ENCODE measurements at places on chromosomes 4 and X.
A peak's percentile ranks its signal among the peaks of the same experiment; 100 is the strongest.

GRCh38 chrX:22430701-22431100 is 158.0 kb downstream of the CBLL2 start:
- no peak for DNase-seq

DNA sequence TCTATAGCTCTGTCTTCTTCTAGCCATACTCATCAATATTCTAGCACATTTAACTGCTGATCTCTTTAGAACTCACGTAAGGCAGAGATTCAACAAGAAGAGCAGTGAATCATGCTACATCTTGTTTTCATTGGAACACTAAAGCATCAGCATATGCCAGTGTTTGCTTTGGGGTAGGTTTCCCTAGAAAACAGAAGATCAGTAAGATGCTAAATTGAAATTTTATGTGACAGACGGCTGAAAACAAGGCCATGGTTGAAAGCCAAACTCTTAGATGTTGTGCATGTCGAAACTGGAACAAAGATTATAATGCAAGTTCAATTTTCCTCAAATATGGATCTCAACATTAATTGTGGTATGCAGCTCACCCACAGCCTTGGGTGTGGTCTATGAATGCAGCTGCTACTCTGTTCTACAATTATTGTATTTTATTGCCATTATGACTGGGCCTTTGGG is 107.6 kb downstream of the PDLIM5 start:
- DNase-seq: peak; percentile 68

DNA sequence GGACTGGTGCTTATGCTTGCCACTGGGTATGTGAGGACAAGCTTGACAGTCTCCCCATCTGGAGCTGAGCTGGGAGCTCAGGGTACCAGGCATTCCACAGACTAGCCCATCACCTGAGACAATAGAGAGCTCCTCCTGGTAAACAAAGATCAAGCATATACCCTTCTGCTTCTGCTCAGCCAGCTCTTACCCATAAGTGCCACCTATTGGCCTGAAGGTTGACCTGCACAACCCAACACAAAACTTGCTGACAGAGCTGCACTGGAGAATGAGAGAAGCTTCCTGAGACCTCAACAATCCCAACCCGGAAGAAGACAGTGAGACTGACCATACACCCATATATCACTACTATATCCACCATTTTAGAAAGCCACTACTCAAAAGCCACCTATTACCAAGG is 1049.2 kb upstream of the INTU start:
- peak; percentile 20 for DNase-seq

GRCh38 chr4:78648640-78649363 is 97.2 kb downstream of the ANXA3 start:
- DNase-seq: no peak

- no peak for DNase-seq
These were observed 135.8 kb upstream of the PDLIM3 start for GRCh38 chr4:185671066-185671465.

DNA sequence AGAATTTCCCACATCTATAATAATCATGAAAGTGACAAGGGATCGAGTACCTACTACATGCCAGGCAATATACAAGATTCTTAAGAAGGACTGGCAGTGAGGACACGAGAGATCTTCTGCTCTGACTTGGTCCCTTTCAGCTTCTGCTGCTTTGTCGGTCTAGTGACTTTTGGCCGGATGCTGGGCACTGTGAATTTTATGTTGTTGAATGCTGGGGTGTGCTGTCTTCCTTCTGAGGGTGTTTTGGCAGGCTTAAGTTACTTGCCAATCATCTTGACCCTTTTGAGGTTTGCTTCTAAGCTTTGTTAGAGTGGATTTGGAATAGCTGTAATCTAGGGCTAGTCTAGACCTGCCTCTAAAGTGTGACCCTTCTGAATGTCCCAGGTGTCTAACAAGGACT is 23.5 kb downstream of the NAT8L start:
- DNase-seq: no peak

- peak; percentile 87 for DNase-seq
These were observed 104.7 kb upstream of the NOCT start for GRCh38 chr4:138910914-138911336.

- DNase-seq: peak; percentile 12
These were observed 102.7 kb downstream of the SLC4A4 start for GRCh38 chr4:71441186-71442169.

GRCh38 chr4:183635321-183635720 is 23.7 kb downstream of the RWDD4 start:
- no peak for DNase-seq

DNA sequence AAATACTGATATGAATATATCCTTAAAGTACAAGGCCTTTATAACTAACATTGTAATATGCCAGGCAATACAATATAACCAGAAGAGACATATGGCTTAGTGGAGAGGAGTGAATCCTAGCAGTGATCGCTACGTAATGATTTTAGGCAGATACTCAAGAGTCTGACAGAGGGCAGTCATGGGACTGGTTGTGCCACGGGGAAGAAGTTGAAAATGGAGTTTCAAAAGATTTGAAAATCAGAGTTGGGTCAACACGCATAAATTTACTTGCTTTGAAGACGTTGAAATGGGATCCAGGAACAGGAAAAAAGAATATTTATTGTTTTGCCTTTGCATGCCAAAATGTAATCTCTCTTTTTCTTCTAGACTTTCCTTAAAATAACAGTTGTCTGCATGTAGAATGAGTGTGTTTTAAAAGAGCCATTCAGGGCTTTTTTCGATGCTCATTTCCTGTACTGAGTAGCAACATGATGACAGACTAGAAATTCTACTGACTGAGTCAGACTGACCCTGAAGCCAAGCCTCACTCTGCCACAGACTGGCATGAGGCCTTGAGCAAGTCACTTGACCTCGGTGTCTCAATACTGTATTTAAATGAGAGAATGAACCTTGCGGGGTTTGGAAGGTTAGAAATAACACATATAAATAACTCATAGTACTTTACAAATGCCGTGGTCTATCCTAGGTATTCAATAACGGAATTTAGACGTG is 8.1 kb upstream of the SMS start:
- peak; percentile 89 for DNase-seq
